ENCODE measurements at places on chromosomes 16 and 17. TPM values are rescaled to one million over a fixed set of nuclear protein-coding genes. Genes with fewer than 3 reads are reported as not detected.

The CBLN1 gene
- total RNA-seq = 0.68 TPM

The KCNJ16 gene
- not detected for total RNA-seq

The ITFG1 gene
- 70.8 TPM for total RNA-seq

GRCh38 chr16:27983244-27983643, 80.3 kb downstream of the GSG1L start:
- DNase-seq = no peak

DNA sequence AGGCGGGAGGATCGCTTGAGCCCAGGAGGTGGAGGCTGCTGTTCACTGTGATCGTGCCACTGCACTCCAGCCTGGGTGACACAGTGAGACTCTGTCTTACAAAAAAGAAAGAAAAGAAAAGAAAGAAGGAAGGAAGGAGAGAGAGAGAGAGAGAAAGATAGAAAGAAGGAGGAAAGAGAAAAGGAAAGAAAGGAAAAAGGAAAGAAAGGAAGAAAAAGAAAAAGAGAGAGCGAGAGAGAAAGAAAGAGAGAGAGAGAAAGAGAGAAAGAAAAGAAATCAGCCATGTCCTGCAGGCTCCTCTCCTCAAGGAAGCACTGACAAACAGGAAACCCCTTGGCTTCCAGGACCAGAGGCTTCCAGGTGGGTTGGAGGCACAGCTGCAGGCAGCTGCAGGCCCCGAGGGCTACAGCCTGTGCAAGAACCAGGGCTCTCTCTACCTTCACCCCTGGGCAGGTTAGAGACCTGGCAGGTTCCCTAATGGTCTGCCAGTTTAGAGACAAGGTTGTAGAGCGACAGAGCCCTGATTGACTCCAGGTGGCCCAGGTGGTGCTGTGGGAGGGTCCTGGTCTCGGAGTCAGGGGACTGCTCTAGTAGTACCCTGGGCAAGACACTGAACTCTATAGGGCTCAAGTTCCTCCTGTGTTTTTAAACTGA, 53.8 kb downstream of the PECAM1 start:
- no peak for DNase-seq

DNA sequence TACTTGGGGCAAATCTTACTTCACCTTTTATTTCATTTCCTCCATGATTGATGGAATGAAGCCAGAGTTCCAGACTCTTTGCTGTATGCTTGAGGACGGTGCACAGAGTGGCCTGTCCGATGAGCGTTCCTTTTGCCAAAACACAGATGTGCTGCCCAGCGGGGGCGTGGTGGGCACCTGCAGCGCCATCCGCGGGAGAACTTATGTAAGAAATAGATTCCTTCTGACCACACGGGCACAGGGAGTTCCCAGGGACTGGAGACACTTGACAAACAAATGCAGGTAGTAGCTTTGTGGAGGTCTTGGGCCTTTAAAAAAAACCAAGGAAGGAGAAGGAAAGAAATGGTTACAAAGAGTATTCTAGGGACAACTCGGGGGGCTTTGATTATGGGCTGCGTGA, 30.6 kb downstream of the CRAMP1 start:
- DNase-seq = no peak

- DNase-seq = no peak
Observed at GRCh38 chr16:1474082-1474795, 589 bp downstream of the CLCN7 start.

GRCh38 chr16:25613931-25614330, 77.8 kb upstream of the HS3ST4 start:
- no peak for DNase-seq

DNA sequence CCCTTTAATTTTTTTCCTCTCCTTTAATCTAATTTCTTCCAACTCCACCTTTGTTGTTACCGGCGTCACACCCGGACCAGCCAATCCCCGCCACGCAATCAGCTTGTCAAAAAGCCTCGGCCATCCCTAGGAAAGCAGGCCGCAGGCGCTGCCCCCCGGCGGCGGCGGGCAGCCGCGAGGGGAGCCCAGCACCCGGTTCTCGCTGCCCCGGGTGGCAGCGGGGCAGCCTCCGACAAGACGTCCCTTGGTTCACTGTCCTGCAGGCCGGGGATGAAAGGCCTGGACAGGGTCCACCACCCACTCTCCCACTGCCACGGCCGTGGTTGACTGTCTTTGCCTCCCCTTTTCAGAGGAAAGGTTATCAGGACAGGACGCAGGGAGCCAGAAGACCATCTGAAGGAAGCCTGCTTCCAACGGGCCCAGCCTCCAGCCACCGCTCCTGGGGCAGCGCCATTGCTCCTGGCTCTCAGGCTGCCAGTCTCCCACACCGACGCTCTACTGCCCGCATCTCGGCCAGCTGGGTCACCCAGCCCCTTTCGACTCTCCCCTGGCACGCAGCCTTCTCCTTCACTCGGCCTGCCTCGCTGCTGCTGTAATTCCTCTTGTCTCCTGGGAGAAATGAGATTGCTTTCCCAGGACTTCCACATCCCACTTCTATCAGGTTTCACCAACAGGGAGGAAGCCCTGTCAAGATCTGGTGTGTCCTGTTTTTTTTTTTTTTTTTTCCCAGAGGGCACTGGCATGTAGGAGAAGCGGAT, 2.8 kb upstream of the UBTF start:
- DNase-seq = no peak

Measured in H4 (cell line).